ENCODE measurements at places on chromosomes 5 and 9.
A peak's percentile ranks its signal among the peaks of the same experiment; 100 is the strongest.

- no peak for DNase-seq
Measured at GRCh38 chr5:88691230-88691582, 191.8 kb downstream of the MEF2C start.

GRCh38 chr9:95433096-95433819, 83.5 kb downstream of the PTCH1 start:
- DNase-seq = peak; percentile 5

DNA sequence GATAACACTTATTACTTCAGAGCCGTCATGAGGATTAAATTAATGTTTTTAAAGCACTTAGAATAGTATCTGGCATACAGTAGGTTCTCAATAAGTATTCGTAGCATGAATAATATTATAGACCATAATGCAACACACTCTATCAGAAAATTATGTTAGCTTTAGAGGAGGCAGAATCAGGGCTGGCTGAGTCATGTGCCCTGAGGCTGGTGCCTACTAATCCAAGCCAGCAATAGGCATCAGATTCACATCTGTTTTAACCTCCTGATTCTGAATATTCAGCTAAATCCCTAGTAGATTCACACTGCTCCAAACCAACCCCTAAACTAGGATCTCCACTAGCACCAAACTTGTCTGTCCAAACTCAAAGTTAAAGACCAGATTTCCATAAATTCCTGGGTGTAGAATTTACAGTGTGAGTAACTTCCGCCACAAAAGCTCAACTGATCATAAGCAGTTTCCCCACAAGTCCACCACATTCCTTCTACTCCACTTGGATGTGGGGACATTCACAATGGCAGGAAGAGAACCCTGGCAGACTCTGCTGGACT, 170.0 kb upstream of the DAPK1 start:
- no peak for DNase-seq

DNA sequence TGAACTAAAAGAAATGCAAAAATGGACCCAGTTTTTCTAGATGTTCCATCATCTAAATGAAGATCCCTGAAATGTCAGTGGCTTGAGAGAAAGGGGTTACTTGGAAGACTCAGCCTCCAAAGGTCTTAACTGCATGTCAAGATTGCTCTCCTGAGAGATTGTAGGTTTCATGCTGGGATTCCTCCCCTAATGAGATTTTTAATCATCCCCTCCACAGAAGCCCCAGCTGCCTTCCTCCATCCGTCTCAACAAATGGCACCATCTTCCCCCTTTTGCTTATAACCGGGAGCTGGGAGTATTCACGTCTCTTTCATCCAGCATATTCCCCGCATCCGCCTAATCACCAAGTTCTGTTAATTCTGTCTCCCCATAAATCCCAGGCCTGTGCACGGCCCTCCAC, 104.5 kb downstream of the NSG2 start:
- DNase-seq = no peak

GRCh38 chr5:6760686-6761085, 47.5 kb downstream of the TENT4A start:
- peak; percentile 56 for DNase-seq

GRCh38 chr5:36680066-36680465, 73.7 kb downstream of the SLC1A3 start:
- DNase-seq = peak; percentile 81

DNA sequence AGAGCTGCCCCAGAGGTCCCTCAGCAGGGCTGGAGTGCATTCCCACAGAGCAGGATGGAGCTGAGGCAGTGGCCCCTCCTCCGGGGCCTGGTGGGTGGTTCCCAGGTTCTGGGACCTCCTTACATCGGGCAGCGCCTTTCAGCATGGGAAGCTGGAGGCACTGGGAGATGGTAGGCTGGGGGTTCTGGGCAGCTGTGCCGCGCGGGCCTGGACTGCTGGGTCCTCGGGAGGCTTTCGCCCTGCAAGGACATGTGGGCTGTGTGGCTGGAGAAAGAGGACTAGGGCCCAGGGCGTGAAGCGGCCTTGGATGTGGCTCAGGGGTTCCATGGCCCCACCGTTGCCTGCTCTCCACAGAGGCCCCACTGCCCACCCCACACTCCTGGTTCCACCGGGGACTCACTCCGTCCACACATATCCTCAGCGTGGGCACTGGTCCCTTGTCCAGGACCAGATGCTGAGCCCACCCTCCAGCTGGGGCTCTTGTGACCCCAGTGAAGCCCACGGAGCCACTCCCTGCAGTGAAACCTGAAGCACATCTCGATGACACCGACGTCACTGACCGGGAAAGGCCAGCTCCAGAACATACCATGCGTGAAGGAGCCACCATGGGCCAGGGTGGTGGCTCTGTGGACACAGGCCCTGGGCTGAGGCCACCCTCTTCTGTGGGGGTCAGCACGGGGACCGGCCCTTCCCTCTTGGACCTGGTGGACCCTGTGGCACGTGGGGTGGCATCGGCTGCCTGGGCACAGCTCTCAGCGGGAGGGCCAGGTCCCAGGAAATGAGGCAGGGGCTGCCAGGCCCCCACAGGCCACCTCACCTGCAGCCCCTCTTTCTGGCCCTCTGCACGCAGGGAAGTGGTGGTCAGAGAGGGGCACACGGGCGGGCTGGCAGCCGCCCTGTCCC, 31.5 kb upstream of the NKD2 start:
- no peak for DNase-seq

- peak; percentile 25 for DNase-seq
Measured at GRCh38 chr5:179986328-179986727, 78.6 kb upstream of the TBC1D9B start.

- DNase-seq = no peak
Measured at GRCh38 chr9:38390442-38390841, 2.1 kb upstream of the ALDH1B1 start.

DNA sequence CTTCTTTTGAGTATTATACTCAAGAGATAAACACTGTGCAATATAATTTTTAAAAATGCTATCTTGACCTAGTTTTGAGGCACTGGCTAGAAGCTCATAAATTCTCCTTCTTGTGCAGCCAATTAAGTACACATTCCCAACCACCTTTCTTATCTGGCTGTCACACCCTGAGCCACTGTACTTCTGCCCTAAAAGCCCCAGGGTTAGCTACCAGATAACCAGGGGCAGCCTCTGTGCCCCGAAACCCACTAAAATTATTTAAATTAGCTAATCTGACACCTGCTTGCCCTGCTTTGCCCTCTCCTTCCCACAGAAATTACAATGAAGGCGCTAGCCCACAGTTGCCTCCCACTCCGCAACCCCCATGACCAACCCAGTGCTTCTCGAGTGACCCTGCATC, 597.3 kb upstream of the TYRP1 start:
- no peak for DNase-seq

DNA sequence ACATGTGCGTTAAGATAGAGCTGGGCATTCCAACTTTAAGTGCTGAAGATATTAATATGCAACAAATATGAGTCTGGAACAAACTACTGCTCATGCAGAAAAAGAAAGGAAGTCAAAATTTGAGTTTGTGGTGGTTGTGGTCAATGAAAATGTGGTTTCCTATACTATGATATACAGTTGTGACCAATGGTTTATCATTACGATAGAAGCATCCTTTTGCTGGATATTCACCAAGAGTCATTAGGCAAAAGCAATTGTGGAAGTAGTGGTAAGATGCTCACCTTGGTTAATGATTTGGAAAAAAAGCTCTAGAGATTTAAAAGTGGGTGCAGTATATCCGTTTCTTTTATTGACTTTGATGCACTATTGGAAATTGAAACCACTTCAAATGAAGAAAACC, 1007.0 kb downstream of the NR2F1-AS1 start:
- DNase-seq = no peak

- DNase-seq = no peak
Measured at GRCh38 chr9:126275386-126276001, 51.1 kb upstream of the MVB12B start.

DNA sequence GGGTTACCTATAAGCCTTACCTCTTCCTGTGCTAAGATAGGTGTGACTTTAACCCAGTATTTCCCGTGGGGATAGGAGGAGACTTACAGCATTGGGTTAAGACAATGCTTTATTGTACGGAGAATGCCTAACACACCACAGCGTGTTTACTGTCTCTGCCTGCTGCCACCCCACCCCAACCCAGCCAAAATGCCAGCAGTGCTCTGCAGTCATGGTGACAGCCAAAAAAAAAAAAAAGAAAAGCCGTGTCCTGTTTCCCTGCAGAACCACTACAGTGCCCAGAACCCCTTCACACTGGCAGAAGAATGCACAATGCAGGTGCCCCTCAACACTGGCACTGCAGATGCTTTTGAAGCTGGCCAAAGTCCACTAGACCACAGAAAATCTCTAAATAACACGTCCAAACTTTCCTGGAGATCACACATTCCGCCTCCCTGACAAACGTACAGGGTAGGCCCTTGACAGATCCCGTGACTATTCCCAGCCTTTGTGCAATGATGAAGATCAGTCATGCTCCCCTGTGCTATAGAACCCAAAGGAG, 102.2 kb downstream of the SERINC5 start:
- no peak for DNase-seq

- no peak for DNase-seq
Measured at GRCh38 chr9:4614627-4615026, 47.5 kb upstream of the PLPP6 start.

DNA sequence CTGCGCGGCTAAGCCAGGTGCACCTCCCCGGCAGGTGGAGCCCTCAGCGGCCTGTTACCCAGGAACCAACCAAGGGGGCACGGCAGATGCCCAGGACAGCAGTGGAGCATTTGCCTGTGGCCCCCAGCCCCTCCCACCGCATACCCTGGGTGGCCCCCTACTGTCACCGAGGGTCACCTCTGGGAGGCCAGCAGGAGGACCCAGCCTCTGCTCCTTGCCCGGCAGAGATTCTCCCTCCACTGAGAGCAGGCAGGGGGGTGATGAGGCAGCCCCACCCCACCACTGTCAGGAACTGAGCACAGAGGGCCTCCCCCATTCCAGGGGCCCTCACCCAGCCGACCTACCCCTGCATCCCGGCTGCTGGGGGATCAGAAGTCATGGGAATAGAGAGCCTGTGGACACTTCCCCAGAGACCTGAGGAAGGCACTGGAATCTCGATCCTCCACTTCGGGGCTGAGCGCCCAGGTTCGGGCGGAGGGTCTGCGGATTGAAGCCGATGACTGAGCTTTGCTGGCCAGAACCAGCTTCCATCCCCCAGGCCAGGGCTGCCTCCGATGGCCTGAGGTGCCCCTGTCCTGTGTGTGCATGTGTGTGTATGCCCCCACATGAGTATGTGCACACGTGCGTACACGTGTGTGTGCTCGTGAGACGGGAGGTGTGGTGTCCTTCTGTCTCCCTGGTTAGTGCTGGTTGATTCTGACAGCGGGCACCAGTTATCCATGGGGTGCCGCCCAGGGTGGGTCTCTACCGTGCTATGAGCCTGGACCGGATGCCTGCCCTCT, at the start of gene QRFP:
Gene QRFP (minus strand): TSS at position 580 of the 782 bp plus-strand sequence. CDS start 2,974 bp downstream, outside the sequence.
- no peak for DNase-seq

DNA sequence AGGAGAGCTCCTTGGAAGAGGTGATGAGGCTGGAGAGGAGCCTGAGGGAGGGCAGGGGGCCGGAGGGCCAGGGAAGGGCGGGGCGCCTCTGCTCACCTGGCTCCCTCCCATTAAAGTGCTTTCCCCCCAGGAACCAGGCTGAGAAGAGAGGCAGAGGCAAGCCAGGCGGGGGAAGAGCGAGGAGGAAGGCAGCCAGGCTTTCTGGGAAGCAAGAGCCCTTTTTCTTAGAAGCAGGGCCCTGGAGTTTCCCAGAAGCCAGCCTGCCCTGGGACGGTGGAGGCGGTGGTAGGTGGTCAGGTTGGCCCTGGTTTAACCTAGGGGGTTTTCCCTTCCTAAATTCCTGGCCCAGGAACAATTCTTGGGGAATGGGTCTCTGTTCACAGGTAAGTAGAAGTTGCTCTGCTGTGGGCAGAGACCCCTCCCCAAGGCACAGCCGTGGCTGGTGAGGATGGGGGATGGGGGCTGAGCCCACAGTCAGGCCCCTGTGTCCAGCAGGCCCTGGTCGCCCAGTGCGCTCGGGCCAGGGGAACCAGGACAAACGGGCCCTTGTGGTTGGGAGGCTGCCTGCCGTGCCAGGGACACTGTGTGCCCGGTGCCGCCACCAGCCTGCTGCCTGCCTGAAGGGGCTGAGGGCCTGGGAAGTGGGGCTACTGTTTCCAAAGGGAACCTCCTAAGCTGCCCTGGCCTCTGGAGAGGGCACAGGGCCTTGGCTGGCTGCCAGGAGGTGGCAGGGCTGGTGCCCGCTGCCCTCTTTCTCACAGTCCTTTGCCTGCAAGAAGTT, 16.6 kb upstream of the RALGDS start:
- DNase-seq = no peak

All from inflammatory macrophage treated with lipopolysaccharide for 4 hours (primary cell).